ENCODE measurements at places on chromosomes 16 and 17. TPM values are rescaled to one million over a fixed set of nuclear protein-coding genes. Genes with fewer than 3 reads are reported as not detected.

DNA sequence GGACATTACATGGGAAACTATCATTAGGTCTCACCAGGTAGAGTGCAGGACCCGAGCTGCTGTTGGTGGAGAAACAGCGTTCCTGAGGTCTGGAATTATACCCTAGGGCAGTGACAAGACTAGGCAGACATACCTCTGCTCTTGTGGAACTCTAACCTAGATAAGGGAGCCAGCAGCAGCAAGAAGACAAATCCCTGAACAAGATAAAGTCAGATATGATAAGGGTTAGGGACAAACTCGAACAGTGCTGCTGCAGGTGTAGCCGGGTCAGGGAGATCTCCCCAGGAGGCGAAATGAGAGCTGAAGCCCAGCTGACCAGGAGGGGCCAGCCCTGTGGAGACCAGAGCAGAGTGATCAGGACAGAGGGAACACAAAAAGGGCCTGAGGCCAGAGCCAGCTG is 34.7 kb downstream of the ARSG start:
- no peaks in the 10 kb centered on the region for H3K36me3 ChIP-seq
- H3K27me3 ChIP-seq: no peaks in the 10 kb centered on the region
- DNase-seq: no peak
- no peaks in the 10 kb centered on the region for H3K4me1 ChIP-seq
- H3K4me3 ChIP-seq: no peak overlapping the region
- no peak overlapping the region for H3K27ac ChIP-seq

GRCh38 chr16:24309258-24310142 is 53.4 kb downstream of the CACNG3 start:
- H3K27me3 ChIP-seq: no peaks in the 10 kb centered on the region
- no peaks in the 10 kb centered on the region for H3K36me3 ChIP-seq
- no peaks in the 10 kb centered on the region for H3K4me1 ChIP-seq
- no peak for DNase-seq
- no peak overlapping the region for H3K27ac ChIP-seq

The PLXDC1 gene
- 4.9 TPM for total RNA-seq

DNA sequence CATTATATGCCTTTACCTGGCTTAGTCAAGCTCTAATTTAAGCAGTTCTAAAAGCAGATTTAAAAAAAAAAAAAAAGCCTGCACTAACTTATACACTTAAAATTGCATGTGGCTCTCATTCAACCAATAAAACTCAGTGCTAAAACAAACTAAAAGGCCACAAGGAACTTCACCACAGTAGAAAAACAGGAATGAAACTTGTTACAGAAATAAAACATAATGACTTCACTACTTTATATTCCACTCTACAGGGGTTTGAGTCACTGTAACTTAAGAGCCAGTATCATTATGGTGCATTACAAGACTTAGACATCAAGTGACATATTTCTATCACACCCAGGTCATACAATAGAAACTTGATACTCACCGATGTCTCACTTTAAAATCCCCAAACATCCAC is 11.1 kb downstream of the CA10 start:
- H3K36me3 ChIP-seq: no peaks in the 10 kb centered on the region

- H3K27ac ChIP-seq: peak overlapping the region; percentile 54
- H3K27me3 ChIP-seq: no peaks in the 10 kb centered on the region
- no peaks in the 10 kb centered on the region for H3K36me3 ChIP-seq
- peaks cover 58% of the 10 kb centered on the region for H3K4me1 ChIP-seq
These were observed 44.6 kb upstream of the GSE1 start for GRCh38 chr16:85568519-85568918.

The GGT6 gene
- 8.8 TPM for total RNA-seq

The EVI2A gene
- 8.9 TPM for total RNA-seq

- H3K27ac ChIP-seq: no peak overlapping the region
- H3K36me3 ChIP-seq: no peaks in the 10 kb centered on the region
- no peak overlapping the region for H3K4me3 ChIP-seq
- H3K27me3 ChIP-seq: peaks cover 2% of the 10 kb centered on the region
- DNase-seq: no peak
These were observed 28.6 kb upstream of the GPRC5B start for GRCh38 chr16:19913340-19913645.

DNA sequence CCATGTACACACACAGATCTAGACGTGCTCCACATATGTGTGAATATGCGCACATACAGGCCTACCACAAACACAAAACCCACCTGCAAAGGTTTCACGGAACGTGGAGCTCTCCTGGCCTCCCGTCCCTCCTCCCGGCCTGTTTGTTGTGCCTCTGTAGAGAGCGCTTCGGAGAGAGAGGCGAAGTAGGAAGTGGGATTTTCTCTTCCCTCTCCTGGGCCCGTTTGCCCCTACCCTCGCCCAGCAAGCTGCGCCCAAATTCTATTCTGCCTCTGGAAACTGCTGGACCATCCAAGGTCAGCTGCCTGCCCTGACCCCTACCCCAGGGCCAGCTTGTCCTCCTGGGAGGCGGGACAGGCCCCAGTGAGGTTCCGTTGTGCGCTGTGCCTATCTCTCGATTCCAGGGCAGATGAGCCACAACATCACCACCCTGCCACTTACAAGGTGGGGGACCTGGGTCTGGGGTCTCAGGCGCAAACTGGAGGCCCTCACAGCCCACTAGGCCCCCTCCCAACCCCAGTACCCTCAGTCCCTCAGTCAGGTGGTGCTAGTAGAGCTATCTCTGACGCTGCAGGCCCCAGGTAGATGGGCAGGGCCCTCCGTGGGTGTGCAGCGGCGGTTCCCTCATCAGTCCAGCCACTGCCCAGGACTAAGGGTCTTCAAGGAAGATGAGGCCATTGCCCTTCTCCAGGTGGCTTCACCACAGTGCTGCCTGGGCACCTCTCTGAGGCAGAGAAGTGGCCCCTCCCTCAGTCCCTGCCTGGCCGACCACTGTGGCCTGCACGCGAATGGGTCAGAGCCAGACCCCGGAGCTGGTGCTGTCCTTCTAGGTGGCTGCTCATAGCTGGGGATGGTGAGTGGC is 54.2 kb downstream of the BEAN1 start:
- H3K27me3 ChIP-seq: no peaks in the 10 kb centered on the region
- H3K27ac ChIP-seq: no peak overlapping the region
- no peaks in the 10 kb centered on the region for H3K36me3 ChIP-seq
- DNase-seq: no peak
- no peak overlapping the region for H3K4me3 ChIP-seq

- no peaks in the 10 kb centered on the region for H3K36me3 ChIP-seq
- no peaks in the 10 kb centered on the region for H3K27me3 ChIP-seq
- peak overlapping the region; percentile 66 for H3K27ac ChIP-seq
- peaks cover 34% of the 10 kb centered on the region for H3K4me1 ChIP-seq
- no peak overlapping the region for H3K4me3 ChIP-seq
These were observed 124.5 kb upstream of the ZFHX3 start for GRCh38 chr16:73172241-73172972.

DNA sequence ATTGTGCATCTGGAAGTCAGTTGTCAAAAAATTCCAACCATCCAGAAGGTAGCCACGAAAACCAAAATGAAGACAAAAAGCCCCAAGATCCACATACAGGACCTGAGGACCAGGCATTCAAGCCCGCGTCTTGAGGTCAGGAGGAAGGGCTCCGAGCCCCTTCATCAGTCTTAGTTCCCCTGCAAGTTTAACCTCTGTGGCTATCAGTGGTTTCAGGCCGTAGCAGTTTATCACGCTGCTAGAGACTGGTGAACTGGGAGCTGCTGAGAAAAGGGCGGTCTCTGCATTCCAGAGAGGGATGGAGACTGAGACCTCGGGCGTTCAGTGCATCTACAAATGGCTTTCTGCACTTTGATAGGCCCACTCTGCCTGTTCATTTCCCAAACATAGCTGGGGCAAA is 70.6 kb downstream of the IRF8 start:
- no peak overlapping the region for H3K27ac ChIP-seq
- no peaks in the 10 kb centered on the region for H3K27me3 ChIP-seq
- DNase-seq: no peak
- no peak overlapping the region for H3K4me3 ChIP-seq
- H3K4me1 ChIP-seq: peaks cover 2% of the 10 kb centered on the region

The SMPD3 gene
- 13.9 TPM for total RNA-seq

The CEP112 gene
- 24.2 TPM for total RNA-seq

DNA sequence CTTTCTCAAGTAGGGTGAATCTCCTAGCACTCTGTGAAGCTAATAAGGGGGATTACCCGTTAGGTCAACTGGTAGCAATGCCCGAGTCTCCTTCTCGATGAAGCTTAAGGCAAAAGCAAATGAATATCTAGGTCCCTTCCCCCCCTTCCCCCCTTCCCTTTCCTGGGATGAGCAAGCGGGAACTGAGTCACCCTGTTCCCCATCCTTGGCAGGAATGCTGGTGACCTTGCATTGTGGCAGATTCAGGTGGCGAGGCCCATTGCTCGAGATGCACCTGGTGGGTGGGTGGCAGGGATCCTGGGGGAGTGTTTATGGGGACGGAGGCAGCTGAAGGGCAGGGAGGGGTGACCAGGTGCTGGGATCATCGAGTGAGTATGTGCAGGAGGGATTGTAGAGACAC is 7.1 kb downstream of the NXPH3 start:
- H3K27ac ChIP-seq: no peak overlapping the region
- no peak overlapping the region for H3K4me3 ChIP-seq
- H3K36me3 ChIP-seq: peaks cover 3% of the 10 kb centered on the region
- no peak for DNase-seq

DNA sequence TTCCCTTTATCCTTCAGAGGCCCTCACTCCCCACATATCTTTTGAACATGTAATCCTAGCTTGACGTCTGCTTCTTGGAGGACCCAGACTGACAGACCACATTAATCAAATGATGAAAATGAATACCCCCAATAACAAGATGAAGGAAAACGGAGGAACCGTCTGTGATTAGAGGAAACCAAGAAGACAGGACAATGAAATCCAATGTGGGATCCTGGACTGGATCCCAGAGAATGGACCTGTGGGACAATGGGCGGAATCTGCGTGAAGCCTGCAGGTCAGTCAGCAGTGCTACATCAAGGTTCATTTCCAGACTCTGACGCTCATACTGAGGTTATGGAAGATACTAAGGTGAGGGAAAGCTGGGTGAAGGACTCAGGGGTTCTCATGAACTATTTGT is 35.9 kb downstream of the MBTPS1 start:
- no peak for DNase-seq
- peak overlapping the region; percentile 23 for H3K27ac ChIP-seq
- peaks cover 43% of the 10 kb centered on the region for H3K36me3 ChIP-seq
- H3K4me1 ChIP-seq: no peaks in the 10 kb centered on the region
- H3K27me3 ChIP-seq: no peaks in the 10 kb centered on the region

The ABCA6 gene
- total RNA-seq: 132 TPM

The CLEC18A gene
- total RNA-seq: 1.4 TPM

All from lung (tissue), 17 donors.